ENCODE measurements at places on chromosomes 7 and 10.
A peak's percentile ranks its signal among the peaks of the same experiment; 100 is the strongest.

GRCh38 chr7:68900096-68900495 is 698.2 kb upstream of the AUTS2 start:
- no peak for DNase-seq

DNA sequence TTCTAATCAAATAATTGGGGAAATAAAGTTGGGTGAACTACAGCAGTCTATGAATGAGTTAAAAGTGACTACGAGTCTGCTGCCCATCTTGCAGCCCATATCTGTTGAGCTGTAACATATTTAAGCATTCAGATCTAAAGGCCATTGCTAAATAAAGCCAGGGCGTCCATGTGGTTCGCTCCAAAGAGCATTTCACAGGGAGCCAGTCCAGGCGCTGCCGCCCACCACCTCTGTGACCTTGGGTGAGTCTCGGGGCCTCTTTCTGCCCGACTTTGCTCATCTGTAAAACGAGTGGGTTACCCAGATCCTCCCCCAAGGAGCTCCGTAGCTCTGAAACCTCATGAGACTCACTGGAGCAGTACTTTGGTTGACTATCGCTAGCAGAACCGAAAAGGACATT is 223.1 kb downstream of the CUX1 start:
- DNase-seq, result no peak

GRCh38 chr10:131490991-131491594 is 179.6 kb upstream of the TCERG1L start:
- no peak for DNase-seq

DNA sequence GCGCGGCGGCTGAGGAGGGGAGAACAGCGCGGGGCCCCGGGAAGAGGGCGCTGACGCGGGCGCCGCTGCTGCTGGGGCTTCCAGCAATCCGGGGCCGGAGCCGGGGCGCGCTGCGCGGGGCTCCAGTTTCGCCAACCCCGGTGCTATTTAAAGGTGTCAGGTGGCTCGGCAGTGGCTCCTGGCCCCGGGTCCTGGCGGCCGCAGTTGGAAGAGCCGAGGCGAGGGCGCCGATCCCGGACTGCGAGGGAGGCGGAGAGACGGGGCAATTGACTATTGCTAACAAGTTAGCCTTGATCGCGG is 347 bp downstream of the LBX1 start:
- DNase-seq, result no peak

DNA sequence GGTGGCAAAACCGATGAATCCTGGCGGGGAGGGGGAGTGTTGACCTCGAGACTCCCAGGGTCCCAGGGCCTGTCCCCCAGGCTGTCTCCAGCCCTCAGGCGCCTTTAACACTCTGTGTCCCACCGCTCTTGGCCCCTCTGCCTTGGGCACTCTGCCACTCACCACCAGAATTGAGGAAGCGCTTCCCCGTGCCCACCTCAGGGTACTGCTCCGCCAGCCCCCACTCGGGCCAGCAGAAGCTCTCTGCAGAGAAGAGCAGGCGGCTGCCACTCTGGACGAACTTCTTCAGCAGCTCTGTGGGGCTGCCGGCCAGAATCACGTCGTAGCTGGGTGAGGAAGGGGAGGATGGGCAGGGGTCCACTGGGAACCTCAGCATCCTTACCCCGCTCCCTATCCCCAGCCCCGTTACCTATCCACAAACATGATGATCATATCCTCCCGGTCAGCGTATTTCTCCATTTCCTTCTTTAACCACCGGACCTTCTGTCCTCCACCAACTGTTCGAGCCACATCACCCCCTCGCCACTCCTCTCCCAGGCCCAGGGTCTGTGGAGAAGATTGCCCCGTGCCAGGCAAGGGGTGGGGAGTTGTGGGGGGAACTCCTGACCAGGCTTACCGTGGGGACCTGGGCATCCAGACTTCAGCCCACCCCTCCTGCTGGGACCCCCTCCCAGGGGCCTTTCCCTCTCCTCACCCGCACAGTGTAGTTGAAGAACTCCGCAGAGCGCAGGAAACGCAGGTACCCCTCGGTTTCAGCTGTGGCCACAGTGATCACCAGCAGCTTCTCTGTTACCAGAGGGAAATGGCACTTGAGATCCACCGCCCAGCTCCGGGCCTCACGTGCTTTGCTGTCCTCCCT is 1.2 kb downstream of the PLOD3 start:
- DNase-seq, result no peak

DNA sequence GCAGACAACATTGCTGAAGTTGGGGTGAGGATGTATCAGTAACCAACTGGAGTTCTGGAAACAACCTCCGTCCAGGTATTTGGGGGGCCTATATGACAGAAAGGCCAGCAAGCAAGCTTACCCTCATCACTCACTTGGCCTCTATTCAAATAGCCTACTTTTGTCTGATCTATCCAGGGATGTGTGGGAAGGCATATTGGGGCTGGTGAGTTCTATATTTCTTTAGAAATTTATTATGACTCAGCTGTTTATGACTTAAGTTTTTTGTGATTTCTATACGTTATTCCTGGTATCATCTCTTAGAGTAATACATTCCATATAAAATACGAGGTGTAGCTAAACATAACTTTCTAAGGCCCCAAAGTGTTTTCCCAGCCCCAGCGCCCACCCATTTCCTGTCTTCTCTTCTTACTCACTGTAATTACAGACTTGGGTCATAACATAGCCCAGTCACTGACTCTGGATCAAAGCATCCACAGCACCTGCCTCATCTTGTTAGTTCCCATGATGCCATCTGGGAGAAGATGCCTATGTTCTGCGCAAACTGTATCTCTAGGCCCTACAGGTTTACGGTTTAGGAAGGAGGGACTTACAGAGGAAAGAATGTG is 18.1 kb downstream of the GARS1 start:
- no peak for DNase-seq

GRCh38 chr7:1693419-1693990 is 23.4 kb downstream of the ELFN1 start:
- DNase-seq, result no peak

- no peak for DNase-seq
These were observed 220.5 kb downstream of the MAD1L1 start for GRCh38 chr7:2012044-2012900.

DNA sequence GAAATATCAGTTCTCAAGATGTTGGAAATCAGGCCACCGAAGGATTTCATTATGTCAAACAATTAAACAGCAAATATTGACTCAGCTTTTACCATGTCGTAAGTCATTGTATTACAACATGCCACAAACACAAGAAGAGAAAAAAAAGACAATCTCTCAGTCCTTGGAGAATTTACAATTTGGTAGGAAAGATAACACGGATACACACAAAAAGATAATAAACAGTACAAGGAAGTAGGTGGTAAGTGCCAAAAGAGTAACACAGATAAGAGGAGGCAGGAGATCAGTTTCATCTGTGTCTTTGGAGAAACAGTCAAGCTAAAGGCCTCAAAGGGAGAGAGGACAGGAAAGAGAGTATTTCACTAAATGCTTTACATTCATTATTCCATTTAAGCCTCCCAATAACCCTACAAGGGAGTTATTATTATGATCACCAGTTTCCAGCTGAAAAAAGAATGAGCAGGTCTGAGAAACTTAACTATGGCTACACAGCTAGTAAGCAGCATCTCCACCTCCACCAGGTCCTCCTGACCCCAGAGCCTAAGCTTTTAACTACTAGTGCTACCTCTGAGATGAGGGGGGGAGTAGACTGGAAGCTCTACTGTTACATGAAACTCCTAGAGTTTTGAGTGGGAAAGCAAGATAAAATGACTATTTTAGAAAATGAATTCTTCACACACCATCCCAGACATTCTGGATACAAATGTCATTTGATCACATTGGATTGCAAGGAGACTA is 13.9 kb upstream of the DNAJC1 start:
- DNase-seq, result no peak

- no peak for DNase-seq
These were observed 139.1 kb upstream of the SORCS3 start for GRCh38 chr10:104501864-104502579.

DNA sequence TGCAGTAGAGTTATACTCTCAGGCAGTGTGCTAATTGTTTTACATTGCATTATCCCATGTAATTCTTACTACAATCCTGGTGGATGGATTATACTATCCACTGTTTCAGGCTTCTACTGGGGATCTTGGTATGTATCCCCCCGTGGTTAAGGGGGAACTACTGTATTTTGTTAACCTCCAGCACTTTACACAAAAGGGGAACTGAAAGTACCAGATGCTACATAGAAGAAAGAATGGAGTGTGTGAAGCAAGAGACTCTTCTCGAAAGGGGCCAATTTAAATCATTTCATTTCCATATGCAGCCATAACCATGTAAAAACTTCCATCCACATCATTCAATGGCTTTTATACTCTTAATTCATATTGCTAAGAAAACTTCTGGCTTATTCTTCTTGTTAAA is 69.4 kb downstream of the C1GALT1 start:
- DNase-seq, result no peak

DNA sequence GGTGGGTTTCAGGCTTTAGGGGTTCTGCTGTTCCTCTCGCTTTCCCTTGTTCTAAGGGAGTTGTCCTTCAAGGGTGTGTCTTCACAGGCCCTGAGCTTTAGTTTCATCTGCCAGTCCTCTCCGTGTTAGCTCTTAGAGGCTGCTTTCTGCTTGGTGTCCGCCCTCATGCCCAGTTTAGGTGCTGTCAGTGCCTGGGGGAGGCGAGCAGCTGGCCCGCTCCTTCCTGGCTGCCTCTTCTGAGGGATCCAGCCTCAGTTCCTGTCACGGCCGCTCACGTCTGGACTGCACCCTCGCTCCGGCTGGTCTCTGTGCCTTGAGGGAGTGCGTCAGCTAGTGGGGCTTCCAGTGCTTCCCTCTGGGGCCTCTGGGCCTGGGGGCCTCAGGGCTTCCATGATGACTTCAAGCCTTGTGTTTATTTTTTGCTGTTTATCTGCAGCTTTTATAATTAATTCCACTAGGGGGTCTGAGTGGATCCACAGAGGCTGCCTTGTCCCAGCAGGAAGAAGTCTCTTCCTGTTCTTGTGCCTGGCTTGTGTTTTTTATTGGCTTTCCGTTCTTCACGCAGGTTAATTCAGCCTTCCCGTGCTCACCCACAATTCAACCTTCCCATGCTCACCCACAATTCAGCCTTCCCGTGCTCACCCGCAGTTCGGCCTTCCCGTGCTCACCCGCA is 33.0 kb downstream of the WDR37 start:
- no peak for DNase-seq

DNA sequence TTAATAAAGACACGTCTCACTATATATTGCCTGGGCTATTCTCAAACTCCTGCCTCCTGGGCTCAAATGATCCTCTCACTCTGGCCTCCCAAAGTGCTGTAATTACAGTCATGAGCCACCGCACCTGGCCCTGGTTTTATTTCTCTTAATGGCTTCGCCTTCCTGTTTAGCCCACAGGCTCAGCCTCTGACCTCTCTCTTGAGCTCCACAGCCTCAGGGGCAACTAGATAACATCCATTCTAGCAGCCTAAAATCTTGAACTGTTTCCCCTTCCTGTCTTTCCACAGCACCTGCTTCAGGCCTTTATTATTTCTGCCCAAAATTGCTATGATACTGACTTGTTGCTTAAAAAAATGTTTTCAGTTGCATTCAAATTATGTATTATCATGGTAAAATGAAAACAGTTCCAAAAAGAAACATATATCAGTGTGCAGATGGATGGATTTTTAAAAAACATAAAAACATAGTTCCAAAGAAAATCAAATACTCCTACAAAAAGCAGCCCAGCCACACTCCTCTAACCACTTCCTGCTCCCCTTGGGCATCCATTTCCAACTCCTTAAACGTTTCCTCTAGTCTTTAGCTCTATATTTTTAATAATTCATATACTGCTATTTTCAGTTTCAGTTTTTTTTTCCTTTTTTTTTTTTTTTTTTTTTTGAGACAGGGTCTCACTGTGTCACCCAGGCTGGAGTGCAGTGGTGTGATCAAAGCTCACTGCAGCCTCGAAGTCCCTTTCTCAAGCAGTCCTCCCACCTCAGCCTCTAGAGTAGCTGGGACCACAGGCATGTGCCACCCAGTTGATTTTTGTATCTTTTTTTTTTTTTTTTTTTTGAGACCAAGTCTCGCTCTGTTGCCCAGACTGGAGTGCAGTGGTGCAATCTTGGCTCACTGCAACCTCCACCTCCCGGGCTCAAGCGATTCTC is 5.1 kb upstream of the BAZ1B start:
- DNase-seq, result no peak

GRCh38 chr10:46291817-46292572 is 5.2 kb downstream of the ANTXRL start:
- DNase-seq, result no peak

DNA sequence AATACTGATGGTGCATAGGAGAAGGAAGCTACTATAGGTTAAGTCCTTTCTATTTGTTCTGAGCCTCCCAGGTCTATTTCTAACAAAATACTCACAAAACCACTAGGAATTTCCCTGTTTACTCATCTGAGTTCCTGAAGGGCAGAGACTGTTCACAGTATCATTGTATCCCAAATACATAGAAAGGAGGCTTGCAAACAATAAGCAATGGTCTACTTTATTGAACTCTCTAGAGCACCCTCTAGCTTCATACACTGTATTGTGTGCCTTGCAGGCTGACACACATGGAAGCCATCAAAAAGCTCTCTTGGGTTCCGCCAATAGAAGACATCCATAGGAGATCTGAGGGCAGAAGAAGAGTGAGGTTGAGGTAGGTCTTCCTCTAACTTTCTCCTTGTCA is 826.1 kb downstream of the GRM8 start:
- DNase-seq, result no peak

GRCh38 chr10:125201108-125201524 is 40.8 kb upstream of the CTBP2 start:
- DNase-seq, result no peak

DNA sequence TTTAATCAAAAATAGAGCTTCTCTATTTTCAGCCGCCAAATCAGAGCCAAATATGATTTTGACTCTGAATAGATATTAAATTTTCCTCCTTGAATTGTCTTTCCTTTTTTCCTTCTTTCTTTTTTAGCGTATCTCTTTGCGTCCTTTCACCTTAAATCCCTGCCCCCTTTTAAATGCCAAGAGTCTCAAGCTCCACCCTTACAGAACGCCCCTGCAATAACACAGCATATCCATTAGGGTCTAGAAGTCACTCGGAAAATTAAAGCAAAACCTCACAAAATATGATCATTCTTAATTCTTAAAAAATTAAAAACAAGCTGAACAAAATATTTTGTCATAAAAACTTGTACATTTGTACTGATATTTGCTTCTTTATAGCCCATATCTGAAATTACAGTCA is 51.3 kb upstream of the GRM8 start:
- DNase-seq, result no peak

GRCh38 chr7:155338632-155339320 is 41.1 kb downstream of the INSIG1 start:
- DNase-seq, result peak; percentile 23

DNA sequence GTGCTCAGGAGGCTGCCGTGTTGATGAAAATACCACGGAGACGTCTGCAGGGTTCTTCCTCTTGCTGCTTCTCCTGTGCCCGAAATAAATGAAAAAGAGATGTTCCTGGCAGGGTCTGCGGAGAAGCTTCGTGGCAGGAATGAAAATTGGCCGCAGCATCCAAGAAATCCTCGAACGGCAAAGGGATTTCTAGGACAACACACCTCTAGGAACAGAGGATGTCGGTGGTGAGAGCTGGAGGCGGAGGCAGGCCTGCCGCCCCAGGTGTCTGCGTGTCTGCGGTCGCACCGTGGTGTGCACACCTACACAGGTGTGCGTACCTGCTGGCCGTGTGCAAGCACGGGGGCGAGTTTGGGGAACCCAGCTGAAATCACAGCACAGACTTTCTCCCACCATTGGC is 43.4 kb downstream of the TMEM130 start:
- no peak for DNase-seq

- DNase-seq, result no peak
These were observed 45.3 kb downstream of the ZNRF2 start for GRCh38 chr7:30329716-30330115.
